NCI-H1694 (cell line): ENCODE measurements at places on chromosomes 16 and 17.

- DNase-seq, result peak; percentile 55
Observed at GRCh38 chr17:19346351-19347255, 15.9 kb downstream of the B9D1 start.

DNA sequence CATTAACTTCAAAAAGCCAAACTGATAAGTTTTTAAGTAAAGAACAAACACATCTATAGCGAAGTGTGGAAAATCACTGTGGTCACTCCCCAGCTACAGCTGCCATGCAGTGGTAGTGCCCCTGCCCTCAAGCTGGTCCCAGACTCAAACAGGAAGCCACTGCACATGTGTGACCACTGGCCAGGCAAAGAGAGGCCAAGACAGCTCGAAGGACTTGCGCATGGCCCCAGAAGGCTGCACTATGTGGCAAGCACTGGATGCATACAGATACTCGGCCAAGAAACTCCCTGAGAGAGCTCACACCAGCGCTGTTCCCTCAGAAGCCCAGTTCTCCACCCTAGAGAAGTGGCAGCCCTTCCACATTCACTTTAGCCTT is 82.4 kb downstream of the ANKRD11 start:
- no peak for DNase-seq

GRCh38 chr17:75821552-75821951 is 22.7 kb downstream of the UNC13D start:
- no peak for DNase-seq

- DNase-seq, result peak; percentile 33
Observed at GRCh38 chr17:49861150-49861884, 13.4 kb upstream of the TAC4 start.

DNA sequence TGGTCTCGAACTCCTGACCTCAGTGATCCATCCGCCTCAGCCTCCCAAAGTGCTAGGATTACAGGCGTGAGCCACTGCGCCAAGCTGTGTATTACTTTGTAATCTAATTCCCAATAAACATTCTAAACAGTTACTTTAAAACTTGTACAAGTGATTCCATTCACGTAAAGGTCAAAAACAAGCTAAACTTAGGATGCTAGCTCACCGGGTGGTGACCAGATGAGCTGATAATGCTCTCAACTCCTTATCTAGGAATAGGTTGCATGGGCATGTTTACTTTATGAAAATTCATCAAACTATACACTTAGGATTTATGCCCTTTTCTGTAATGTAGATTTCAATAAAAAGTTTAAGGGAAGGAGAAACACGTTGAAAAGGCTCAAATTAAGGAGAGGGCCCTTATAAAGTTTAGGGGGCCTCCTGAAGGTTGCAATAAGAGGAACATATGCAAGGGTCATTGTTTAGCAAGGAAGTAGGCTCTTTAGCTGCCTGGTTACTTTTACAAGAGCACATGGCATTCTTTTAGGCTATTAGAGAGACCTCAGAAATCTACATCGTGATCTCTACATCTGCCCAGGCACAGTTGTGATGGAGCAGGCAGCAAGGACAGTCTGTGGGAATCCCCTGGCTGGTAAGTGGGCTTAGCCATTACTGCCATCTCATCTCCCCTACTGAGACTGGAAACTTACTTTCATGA is 13.3 kb downstream of the CDR2 start:
- no peak for DNase-seq
